HFFc6 (cell line): ENCODE measurements at places on chromosomes 5 and 9. TPM values are rescaled to one million over a fixed set of nuclear protein-coding genes. Genes with fewer than 3 reads are reported as not detected.

- peaks cover 28% of the 10 kb centered on the region for H3K27me3 ChIP-seq
- H3K4me1 ChIP-seq, result no peaks in the 10 kb centered on the region
- no peak for DNase-seq
- no peak overlapping the region for H3K27ac ChIP-seq
- no peak overlapping the region for H3K4me3 ChIP-seq
Observed at GRCh38 chr9:123373946-123374345, 17.9 kb downstream of the CRB2 start.

Gene BAAT
- total RNA-seq, result 0.08 to 0.09 TPM in 2 of 3 replicates, not detected in the other

Gene LCN1
- not detected in 3 replicates for total RNA-seq

Gene SIL1
- 65.6 to 80.4 TPM (median 75.7 TPM) in 3 replicates for total RNA-seq

- peaks cover 10% of the 10 kb centered on the region; the same call in 1 of the 2 replicates for H3K4me1 ChIP-seq
- H3K4me3 ChIP-seq, result no peak overlapping the region
- peaks cover 2% of the 10 kb centered on the region; the same call in 1 of the 2 replicates for H3K27me3 ChIP-seq
Observed at GRCh38 chr9:10260501-10260900, 352.3 kb downstream of the PTPRD start.

DNA sequence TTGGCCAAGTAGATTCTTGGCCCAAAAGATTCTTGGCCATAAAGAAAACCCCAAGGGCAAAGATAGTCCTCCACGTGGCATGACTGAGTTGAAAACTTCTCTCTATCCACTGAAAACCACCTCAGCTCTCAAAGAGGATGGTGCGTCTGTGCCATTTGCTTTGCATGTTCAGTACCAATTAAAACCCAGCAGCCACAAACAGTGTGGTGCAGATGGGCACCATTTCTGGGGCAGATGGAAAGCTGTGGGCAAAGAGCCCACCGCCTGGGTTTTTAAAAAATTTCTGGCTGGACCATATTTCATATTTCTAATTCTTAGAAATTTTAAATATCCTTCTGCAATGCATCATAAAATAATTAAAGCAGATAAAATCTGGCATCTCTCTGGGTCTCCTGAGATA is 84.5 kb upstream of the PUM3 start:
- no peaks in the 10 kb centered on the region for H3K36me3 ChIP-seq
- no peak overlapping the region for H3K27ac ChIP-seq
- no peak for DNase-seq
- no peak overlapping the region for H3K4me3 ChIP-seq

GRCh38 chr5:113344973-113345940 is 89.5 kb downstream of the TSSK1B start:
- DNase-seq, result peak; percentile 54
- no peaks in the 10 kb centered on the region for H3K36me3 ChIP-seq
- H3K27ac ChIP-seq, result no peak overlapping the region

- no peak for DNase-seq
- no peaks in the 10 kb centered on the region for H3K4me1 ChIP-seq
- H3K4me3 ChIP-seq, result no peak overlapping the region
- H3K36me3 ChIP-seq, result no peaks in the 10 kb centered on the region
Observed at GRCh38 chr5:135057233-135057632, 23.2 kb upstream of the PITX1 start.

- DNase-seq, result no peak
- peaks cover 58% of the 10 kb centered on the region for H3K4me1 ChIP-seq
- H3K27ac ChIP-seq, result no peak overlapping the region; the same call in 1 of the 2 replicates
- no peaks in the 10 kb centered on the region for H3K27me3 ChIP-seq
Observed at GRCh38 chr9:4222357-4222756, 77.5 kb downstream of the GLIS3 start.

Gene GABRP
- total RNA-seq, result not detected in 3 replicates

DNA sequence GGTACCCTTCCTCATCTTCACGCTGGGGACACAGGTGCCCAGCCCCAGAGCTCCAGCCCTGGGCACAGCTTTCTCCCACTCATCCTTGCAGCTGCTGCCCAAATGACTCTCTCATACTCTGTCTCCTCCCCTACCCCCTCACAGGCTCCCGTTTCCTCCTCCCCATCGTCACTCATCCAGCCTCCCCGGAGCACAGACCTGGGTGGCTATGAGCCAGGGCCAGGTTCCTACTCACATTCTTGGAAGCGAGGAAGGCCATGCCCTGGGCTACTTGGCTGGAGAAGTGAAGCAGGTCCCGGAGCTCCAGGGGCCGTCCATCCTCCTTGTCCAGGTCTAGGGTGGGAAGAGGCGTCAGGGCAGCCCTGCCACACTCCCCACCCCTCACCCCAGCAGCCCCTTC is 29.3 kb downstream of the CSF1R start:
- no peak for DNase-seq
- H3K27me3 ChIP-seq, result peaks cover 3% of the 10 kb centered on the region; the same call in 1 of the 2 replicates
- peaks cover 56% of the 10 kb centered on the region for H3K4me1 ChIP-seq
- peak overlapping the region; percentile 98 for H3K27ac ChIP-seq
- no peak overlapping the region for H3K4me3 ChIP-seq

GRCh38 chr5:174601946-174602345 is 122.4 kb upstream of the MSX2 start:
- no peak overlapping the region for H3K27ac ChIP-seq
- H3K4me1 ChIP-seq, result no peaks in the 10 kb centered on the region
- peaks cover 5% of the 10 kb centered on the region for H3K27me3 ChIP-seq
- no peak overlapping the region for H3K4me3 ChIP-seq

GRCh38 chr5:34657274-34657921 is 1.3 kb downstream of the RAI14 start:
- peaks cover 77% of the 10 kb centered on the region for H3K4me1 ChIP-seq
- peaks cover 8% of the 10 kb centered on the region for H3K27me3 ChIP-seq
- peak; percentile 35 for DNase-seq
- peaks cover 30% of the 10 kb centered on the region for H3K36me3 ChIP-seq

Gene PROB1
- 2.7 to 5.3 TPM (median 2.8 TPM) in 3 replicates for total RNA-seq

DNA sequence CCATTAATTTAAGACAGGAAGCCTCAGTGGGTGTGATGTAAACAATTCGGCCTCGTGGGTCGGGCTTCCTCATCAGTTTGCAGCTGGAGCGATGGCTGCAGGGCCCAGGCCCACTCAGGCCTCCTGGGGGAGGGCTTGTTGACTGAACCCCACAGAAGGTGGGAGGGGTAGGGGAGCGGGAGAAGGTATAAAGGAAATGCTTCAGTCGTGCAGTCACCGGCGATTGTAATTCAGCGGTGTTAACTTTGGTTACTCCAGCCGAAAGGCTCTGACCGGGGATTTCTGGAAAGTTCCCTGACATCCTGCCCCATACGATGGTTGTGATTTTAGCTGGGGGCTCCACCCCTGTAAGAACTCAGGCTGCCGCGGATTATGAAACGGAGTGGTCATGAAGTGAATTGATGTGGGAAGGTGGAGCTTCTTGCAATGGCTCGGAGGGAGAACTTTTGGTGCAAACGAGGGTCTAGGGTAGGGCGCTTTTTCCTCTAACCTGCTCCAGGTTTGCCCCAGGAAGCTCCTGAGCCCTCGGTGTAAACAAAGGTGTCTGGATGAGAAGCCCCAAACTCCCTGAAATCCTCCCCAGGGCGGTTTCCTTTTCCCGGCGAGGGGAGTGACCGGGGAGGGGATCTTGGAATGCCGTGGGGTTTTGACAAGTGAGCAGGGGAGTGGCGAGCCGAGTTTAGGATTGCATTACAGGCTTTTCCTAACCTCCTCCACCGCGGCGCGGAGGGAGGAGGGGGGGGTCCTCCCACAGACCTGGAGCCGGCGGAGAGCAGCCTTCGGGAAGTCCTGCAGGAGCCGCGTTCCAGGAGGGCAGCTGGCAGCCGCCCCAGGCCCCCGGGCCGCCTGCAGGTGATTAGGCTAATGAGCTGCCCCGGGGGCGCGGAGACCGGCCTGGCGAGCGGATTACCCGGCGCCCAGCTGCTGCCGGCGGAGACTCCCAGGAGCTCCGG is 215.5 kb downstream of the PDZD2 start:
- no peak for DNase-seq
- peaks cover 22% of the 10 kb centered on the region for H3K27me3 ChIP-seq
- H3K4me1 ChIP-seq, result peaks cover 19% of the 10 kb centered on the region
- no peak overlapping the region for H3K27ac ChIP-seq

GRCh38 chr5:14996997-14997396 is 125.4 kb upstream of the ANKH start:
- H3K27ac ChIP-seq, result no peak overlapping the region
- H3K4me1 ChIP-seq, result peaks cover 6% of the 10 kb centered on the region; the same call in 1 of the 2 replicates
- H3K4me3 ChIP-seq, result no peak overlapping the region
- peaks cover 7% of the 10 kb centered on the region; the same call in 1 of the 2 replicates for H3K36me3 ChIP-seq
- no peak for DNase-seq

GRCh38 chr9:95992536-95992935 is 117.0 kb downstream of the ERCC6L2 start:
- DNase-seq, result no peak
- no peak overlapping the region for H3K27ac ChIP-seq
- H3K4me3 ChIP-seq, result no peak overlapping the region

- H3K27me3 ChIP-seq, result no peaks in the 10 kb centered on the region
- peak overlapping the region; percentile 66 for H3K4me3 ChIP-seq
- peaks cover 90% of the 10 kb centered on the region for H3K4me1 ChIP-seq
- peak overlapping the region; percentile 81 for H3K27ac ChIP-seq
Observed at GRCh38 chr5:53031695-53032096, 42.5 kb downstream of the ITGA2 start.

DNA sequence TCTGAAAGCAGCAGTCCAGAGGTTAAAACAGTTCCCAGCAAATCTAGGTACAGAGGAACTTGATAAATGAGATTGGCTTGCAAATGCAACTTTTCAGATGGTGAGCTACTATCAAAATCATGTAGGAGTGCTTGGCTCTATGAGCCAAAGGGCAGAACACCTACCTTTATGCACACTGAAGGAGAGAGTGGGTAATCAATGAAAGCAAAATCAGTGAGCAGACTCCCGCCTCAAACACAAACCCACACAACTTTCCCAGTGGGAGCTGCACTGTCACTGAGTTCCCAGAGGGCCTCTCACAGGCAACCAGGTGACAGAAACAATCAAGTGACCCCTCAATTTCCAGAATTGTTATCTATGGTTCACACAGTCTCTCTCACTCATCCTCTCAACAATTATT is 8.5 kb downstream of the ARL15 start:
- H3K27me3 ChIP-seq, result peaks cover 3% of the 10 kb centered on the region
- no peaks in the 10 kb centered on the region; the same call in 1 of the 2 replicates for H3K36me3 ChIP-seq
- no peak overlapping the region for H3K27ac ChIP-seq
- no peak overlapping the region for H3K4me3 ChIP-seq

DNA sequence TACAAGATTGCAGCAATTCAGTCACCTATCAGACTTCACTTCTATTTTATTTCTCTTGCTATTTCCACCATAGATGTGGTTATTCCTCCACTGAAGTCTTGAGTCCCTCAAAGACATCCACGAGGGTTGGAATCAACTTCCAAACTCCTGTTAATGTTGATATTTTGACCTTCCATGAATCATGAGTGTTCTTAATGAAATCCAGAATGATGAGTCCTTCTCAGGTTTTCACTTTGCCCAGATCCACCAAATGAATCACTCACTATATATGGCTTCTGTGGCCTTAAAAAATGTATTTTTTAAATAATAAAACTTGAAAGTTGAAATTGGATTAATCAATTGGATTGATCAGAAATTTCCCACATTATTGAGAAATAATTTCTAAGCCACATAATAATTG is 1821.0 kb downstream of the EFNA5 start:
- no peaks in the 10 kb centered on the region for H3K4me1 ChIP-seq
- H3K4me3 ChIP-seq, result no peak overlapping the region
- H3K27me3 ChIP-seq, result no peaks in the 10 kb centered on the region; the same call in 1 of the 2 replicates
- H3K27ac ChIP-seq, result no peak overlapping the region
- DNase-seq, result no peak

Gene TLR4
- 2.0 to 18.6 TPM (median 18.1 TPM) in 3 replicates for total RNA-seq

DNA sequence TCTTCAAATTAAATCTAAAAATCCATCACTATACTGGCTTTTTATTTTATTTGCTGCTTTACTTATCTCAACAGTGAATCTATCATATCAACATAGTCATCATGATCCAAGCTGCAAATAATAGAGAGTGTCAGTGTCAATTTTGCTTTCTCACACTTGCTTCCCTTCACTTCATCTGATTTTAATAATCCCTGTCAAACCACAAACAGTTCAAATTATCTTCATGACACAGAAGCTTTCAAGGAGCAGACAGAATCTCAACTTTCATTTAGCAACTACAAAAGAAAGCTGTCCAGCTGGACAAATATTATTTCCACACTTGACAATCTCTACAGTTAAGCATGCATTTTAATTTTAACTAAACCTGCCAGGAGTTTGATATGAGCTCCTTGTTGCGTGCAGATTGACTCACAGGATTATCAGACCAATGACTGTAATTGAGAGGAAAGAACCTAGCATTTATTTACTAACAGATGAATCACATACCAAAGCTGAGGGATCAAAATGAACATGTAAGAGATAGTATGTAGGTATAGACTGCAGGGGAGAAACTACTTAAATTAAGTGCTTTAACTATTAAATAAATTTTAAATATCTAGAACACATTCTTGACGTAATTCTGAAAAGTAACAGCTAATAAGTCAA is 56.0 kb downstream of the KIAA0825 start:
- no peak overlapping the region for H3K4me3 ChIP-seq
- no peak for DNase-seq
- peaks cover 8% of the 10 kb centered on the region for H3K36me3 ChIP-seq
- H3K4me1 ChIP-seq, result no peaks in the 10 kb centered on the region
- no peak overlapping the region for H3K27ac ChIP-seq
- H3K27me3 ChIP-seq, result no peaks in the 10 kb centered on the region

DNA sequence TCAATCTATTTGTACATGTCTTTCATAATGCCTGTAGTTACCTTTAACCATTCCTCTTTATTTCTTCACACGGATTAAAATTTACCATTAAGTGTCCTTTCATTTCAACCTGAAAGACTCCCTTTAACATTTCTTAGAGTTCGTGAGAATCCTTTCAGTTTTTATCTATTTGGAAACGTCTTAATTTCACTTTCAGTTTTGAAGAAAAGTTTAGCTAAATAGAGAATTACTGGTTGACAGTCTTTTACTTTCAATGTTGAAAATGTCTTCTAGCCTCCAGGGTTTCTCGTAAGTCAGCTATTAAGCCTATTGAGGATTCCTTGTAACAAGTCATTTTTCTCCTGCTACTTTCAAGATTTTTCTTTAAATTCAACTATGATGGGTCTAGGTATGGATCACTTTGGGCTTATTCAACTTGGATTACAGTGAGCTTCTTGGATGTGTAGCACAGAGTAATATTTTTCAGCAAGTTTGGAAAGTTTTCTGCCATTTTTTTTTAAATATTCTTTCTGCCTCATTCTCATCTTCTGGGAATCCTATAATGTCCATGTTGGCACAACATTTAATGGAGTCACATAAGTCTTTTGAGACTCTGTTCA is 48.5 kb downstream of the RFX3 start:
- H3K36me3 ChIP-seq, result peaks cover 15% of the 10 kb centered on the region
- no peak overlapping the region for H3K27ac ChIP-seq
- no peak for DNase-seq
- no peak overlapping the region for H3K4me3 ChIP-seq

DNA sequence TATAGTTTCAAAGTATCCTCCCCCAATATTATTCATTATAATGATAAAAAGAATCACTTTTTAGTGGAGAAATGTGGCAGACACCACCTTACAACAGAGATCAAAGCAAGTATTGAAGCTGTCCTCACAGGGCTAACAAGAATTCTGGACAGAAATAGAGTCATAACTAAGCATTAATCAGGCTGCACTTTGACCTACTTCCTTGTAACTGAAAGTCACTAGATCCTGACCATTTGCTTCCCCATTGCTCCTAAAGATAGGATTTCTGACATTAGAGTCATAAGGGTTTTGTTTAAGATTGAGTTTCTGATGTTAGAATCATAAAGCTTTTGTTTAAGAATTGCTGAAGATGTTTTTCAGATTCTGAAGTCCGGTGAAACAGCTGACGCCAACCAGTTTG is 159.7 kb downstream of the ATP10B start:
- no peak overlapping the region for H3K27ac ChIP-seq
- 0 out of 2 replicates have a peak, but pooled peaks cover 3% of the 10 kb centered on the region for H3K36me3 ChIP-seq
- H3K4me3 ChIP-seq, result no peak overlapping the region
- DNase-seq, result no peak
- no peaks in the 10 kb centered on the region for H3K4me1 ChIP-seq
- H3K27me3 ChIP-seq, result no peaks in the 10 kb centered on the region; the same call in 1 of the 2 replicates
